ENCODE measurements at places on chromosomes 1 and 21.

GRCh38 chr1:90809093-90809492 lies 92.0 kb upstream of the BARHL2 start:
- DNase-seq: no peak

- no peak for DNase-seq
These were observed 9.1 kb downstream of the CELA2A start for GRCh38 chr1:15465674-15466073.

DNA sequence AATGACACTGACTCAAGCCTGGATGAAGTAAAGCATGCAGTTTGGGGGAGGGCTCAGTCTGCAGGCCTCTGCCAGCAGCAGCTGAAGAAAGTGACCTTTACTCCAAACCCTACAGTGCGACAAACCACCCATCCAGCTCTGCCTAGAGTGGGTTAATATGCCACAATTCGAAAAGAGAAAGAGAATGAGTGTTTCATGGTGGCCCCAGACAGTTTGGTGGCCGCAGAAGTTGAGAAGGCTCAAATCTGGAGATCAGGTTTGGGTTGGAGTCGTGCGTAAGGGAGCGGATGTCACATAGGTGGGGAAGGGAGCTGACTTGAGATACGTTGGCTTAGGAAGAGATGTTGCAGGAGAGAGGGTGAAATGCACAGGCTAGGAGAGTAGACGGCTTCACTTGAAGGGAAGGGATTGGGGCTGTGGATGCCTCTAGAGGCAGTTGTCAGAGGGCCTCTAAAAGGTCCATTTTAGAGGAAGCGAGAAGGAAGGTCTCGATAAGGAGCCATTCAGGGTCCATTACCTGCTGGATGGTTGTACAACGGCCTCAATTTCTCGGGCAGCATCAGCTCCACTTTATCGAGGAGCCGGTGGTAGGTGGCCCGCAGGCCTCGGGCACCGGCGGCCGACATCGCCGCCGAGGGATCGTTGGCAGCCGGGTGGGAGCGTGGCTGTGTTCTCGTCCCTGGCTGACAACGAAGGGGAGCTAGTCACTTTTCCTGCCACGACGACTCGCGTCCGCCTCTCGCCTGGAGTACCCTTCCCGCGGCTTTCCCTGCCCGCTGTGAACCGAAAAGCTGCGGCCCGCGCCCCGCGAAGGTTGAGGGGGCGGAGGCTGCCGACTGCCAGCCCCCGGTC lies 1.0 kb upstream of the DCAF6 start:
- DNase-seq: peak; percentile 62

DNA sequence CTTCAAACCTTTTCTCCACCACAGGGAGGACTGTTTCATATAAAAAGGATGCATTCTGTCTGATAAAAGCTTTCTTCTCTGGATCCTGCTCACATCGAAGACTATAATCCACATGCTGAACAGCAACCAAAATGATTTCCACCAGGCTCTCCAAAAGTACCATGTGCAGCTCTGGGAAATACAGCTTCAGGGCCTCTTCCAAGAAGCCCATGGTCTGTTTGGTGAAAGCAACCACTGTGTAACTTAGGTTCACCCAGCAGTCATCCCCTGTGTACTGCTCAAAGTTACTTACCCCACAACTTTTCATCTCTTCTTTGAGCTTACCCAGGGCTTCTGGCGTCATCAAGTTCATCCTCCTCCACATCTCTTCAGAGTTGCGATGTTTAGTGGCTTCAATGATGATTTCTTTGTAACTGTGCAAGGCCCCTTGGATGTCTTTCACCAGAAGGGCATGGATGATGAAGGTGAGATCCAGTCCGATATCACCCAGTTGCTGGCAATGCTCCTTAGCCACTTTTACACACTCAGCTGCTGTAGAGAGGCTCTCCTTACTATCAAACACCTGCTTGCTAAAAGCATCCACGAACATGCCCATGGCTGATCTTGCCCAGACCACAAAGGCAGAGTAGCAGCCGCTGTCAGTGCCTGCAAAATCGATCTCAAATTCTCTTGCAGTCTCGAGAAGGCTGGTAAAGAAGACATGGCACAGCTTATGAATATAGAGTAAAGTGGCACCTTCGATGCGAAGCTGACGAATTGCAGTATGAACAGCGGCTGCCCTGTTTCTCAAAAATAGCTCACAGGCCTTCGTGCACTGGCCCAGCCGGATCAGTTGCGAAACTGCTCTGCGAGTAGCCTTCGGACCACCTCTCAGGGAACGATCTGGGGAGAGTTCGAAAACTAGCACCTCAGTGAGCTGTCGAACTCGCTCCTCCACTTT lies 1.7 kb downstream of the EXOC8 start:
- DNase-seq: no peak

DNA sequence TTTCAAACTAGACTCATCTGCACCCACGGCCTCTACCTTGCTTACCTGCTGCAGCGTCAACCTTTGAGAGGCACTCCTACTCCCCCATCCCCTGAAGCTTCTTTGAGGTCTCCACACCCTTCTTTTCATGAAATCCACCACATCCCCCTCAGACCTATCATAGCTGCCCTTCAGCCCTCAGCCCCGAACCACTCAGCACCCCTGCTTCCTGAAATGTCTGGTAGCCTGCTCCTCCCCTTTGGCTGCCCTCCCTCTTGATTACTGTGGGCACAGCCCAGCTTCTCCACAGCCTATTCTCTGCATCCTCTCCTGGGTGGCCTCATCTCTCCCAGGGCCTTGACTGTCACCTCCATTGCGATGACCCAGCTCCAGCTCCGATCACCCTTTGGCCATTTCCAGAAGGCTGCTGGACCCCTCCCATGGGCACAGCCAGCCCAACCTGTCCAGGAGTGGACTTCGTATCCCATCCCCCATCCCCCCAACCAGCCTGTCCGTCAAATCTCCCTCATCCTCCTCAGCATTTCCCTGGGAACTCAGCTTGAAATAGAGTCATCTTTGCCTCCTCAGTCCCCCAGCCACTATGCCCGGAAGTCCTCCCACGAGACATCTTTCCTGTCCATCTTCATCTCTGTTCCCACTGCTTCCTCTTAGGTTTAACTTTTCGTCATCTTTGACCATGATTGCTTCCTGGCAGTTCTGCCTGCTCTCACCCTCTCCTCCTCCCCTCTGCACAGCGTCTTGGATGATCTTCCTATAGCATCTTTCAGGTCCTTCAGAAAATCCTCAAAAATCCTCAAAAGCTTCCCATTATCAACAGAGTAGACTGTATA lies 6.1 kb upstream of the ADORA1 start:
- no peak for DNase-seq

DNA sequence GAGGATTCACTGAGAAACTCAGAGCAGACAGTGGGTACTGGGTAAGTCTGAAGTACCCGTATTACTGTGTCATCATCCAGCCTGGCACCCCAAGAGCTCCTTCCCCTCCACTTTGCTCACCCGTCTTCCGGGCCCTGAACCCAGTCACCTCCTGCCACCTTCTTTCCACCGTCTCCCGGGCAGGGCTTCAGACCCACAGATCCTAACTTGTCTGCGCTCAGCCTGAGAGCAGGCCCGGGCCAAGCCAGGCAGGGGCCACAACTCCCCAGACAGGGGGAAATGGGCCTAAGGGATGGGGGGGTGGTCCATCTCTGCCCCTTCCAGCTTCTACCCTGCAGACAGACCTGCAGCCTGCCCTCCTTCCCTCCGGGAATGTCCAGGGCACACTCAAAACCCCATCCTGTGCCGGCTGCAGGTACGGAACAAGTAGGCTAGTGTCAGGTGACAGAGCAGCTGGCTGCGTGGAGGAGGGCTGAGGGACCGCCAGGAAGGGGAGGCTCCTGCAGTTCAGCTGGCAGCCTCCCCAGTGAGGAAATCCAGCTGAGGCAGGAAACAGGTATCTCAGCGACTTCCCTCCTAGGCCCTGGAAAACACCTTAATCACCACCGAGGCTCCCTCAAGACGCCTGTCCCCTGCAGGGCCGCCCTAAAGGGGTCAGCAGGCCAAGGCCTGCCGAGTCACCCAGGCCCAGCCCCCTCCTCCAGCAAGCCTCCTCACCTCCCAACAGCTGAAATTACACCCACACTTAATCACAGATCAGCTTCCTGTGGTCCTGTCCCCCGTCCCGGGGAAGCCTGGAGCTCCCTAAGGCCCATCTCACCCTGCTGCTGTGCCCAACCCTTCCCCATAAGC lies 3.5 kb downstream of the HSPG2 start:
- peak; percentile 44 for DNase-seq

GRCh38 chr1:157485793-157486192 lies 66.5 kb downstream of the FCRL5 start:
- DNase-seq: no peak
